Glutamatergic neuron (in vitro differentiated cells): ENCODE measurements at places on chromosomes 16 and 17. TPM values are rescaled to one million over a fixed set of nuclear protein-coding genes. Genes with fewer than 3 reads are reported as not detected.

GRCh38 chr17:32936894-32937500 is 9.0 kb downstream of the TMEM98 start:
- no peak overlapping the region for H3K4me3 ChIP-seq
- no peak overlapping the region for H3K27ac ChIP-seq
- H3K36me3 ChIP-seq, result no peaks in the 10 kb centered on the region
- peak; percentile 81 for DNase-seq
- peaks cover 1% of the 10 kb centered on the region for H3K4me1 ChIP-seq

DNA sequence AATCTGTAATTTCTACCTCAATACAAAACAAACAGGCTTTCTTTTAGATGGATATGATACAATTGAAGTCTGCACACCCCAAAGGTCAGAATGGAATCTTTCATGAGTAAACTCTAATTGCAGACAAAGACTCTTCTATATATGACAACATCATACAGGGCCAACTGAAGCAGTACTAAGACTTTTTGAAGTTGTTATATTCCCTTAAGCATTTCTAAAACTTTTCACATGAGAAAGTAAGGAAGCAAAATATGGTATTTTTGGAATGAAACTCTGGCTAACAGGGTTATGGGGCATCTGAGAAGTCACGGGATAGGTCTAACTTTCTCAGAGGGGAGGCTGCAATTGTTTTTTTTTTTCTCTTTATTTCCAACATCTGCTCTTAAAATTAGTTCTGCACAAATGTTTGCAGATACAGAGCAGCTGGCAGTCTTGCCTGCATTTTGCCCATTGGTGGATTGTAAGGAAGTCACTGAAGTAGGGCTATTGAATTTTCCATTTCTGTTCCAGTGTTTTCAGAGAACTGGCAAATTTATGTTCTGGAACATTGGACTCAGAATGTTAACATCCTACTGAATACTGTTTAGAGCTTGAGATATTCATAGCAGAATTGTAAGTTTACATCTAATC is 59.1 kb downstream of the SSH2 start:
- peaks cover 7% of the 10 kb centered on the region for H3K36me3 ChIP-seq
- H3K27ac ChIP-seq, result peak overlapping the region; percentile 35
- H3K4me3 ChIP-seq, result peak overlapping the region; percentile 21
- no peak for DNase-seq
- H3K27me3 ChIP-seq, result no peaks in the 10 kb centered on the region

- peak overlapping the region; percentile 38 for H3K27ac ChIP-seq
- H3K4me3 ChIP-seq, result peak overlapping the region; percentile 34
- peaks cover 15% of the 10 kb centered on the region for H3K27me3 ChIP-seq
- H3K36me3 ChIP-seq, result no peaks in the 10 kb centered on the region
- no peak for DNase-seq
- H3K4me1 ChIP-seq, result peaks cover 28% of the 10 kb centered on the region
Observed at GRCh38 chr16:89097392-89097772, 3.7 kb downstream of the ACSF3 start.

Gene KRTAP2-3
- not detected for total RNA-seq

Gene GNG13
- not detected for total RNA-seq

DNA sequence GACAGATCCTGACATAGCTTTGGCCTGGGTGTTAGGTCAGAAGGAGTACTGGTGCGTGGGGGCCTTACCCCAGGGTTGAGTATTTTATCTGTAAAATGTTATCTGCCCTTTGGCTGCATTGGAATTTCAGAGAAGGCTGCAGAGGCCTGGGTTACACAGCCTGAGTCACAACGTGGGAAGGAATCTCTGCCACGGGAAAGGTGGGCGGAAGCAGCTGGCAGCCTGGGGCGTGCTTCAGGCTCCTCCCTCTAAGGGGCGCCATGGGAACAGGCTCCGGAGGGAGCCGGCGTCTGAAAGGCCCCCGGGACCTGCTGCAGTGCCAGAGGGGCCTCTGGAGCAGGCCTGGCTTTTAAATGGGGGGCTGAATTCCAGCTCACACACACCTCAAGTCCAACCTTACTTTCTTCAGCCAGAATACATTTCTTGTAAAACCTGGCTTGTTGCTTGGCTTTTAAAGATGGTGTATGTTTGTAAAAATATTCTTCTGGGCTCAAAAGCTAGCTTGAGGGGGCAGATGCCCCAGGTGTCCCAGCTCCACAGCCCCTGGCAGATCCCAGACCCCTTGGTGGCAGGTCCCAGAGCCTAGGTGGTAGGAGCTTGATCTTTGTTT is 142.2 kb downstream of the RAB11FIP4 start:
- no peaks in the 10 kb centered on the region for H3K36me3 ChIP-seq
- peaks cover 16% of the 10 kb centered on the region for H3K4me1 ChIP-seq
- H3K27ac ChIP-seq, result no peak overlapping the region
- no peak overlapping the region for H3K4me3 ChIP-seq
- peaks cover 7% of the 10 kb centered on the region for H3K27me3 ChIP-seq
- DNase-seq, result peak; percentile 40

- H3K27me3 ChIP-seq, result no peaks in the 10 kb centered on the region
- H3K27ac ChIP-seq, result no peak overlapping the region
- no peaks in the 10 kb centered on the region for H3K4me1 ChIP-seq
- no peak for DNase-seq
- no peaks in the 10 kb centered on the region for H3K36me3 ChIP-seq
- H3K4me3 ChIP-seq, result no peak overlapping the region
Observed at GRCh38 chr16:9929836-9930235, 252.4 kb downstream of the GRIN2A start.

Gene CRHR1
- total RNA-seq, result 0.71 TPM

GRCh38 chr17:77535892-77536291 is 395.1 kb downstream of the SEC14L1 start:
- H3K36me3 ChIP-seq, result peaks cover 5% of the 10 kb centered on the region
- H3K4me1 ChIP-seq, result no peaks in the 10 kb centered on the region
- DNase-seq, result no peak
- H3K4me3 ChIP-seq, result no peak overlapping the region

Gene CYB5D1
- total RNA-seq, result 9.2 TPM

DNA sequence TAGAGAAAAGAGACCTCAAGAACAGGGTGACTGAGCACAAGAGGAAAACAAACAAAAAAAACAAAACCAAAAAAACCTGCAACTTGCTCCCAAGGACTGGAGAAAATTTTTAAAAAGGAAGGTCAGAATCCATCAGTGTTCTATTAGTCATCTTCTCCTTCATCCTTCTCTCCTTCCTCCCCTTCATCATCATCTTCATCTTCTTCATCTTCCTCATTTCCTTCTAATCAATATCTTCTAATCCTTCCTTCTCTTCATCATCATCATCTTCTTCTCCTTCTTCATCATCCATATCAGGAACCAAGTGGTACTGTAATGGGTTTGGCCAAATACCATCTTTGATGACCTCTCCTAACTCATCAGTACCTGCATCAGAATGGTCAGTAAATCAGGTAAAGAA is 12.2 kb downstream of the HSF5 start:
- H3K36me3 ChIP-seq, result no peaks in the 10 kb centered on the region
- H3K4me1 ChIP-seq, result no peaks in the 10 kb centered on the region
- no peaks in the 10 kb centered on the region for H3K27me3 ChIP-seq
- no peak for DNase-seq

- no peak overlapping the region for H3K27ac ChIP-seq
- DNase-seq, result no peak
- H3K36me3 ChIP-seq, result no peaks in the 10 kb centered on the region
- no peaks in the 10 kb centered on the region for H3K4me1 ChIP-seq
- peaks cover 3% of the 10 kb centered on the region for H3K27me3 ChIP-seq
Observed at GRCh38 chr16:88678224-88678979, 7.9 kb downstream of the SNAI3 start.

Gene CSH1
- not detected for total RNA-seq

Gene SETD1A
- total RNA-seq, result 24.3 TPM

GRCh38 chr17:42210046-42210445 is 15.8 kb upstream of the GHDC start:
- no peak overlapping the region for H3K4me3 ChIP-seq
- no peak overlapping the region for H3K27ac ChIP-seq
- H3K36me3 ChIP-seq, result no peaks in the 10 kb centered on the region
- no peaks in the 10 kb centered on the region for H3K27me3 ChIP-seq
- DNase-seq, result no peak
- H3K4me1 ChIP-seq, result peaks cover 14% of the 10 kb centered on the region

GRCh38 chr16:75987323-75987722 is 261.0 kb upstream of the CPHXL start:
- H3K36me3 ChIP-seq, result no peaks in the 10 kb centered on the region
- H3K4me1 ChIP-seq, result peaks cover 5% of the 10 kb centered on the region
- no peak for DNase-seq
- no peak overlapping the region for H3K27ac ChIP-seq

Gene MYH8
- 0.96 TPM for total RNA-seq
